ENCODE measurements at places on chromosomes 7 and 10.

- H3K4me1 ChIP-seq: peaks cover 2% of the 10 kb centered on the region
- no peaks in the 10 kb centered on the region for H3K36me3 ChIP-seq
- H3K27me3 ChIP-seq: no peaks in the 10 kb centered on the region
- peak; percentile 76 for DNase-seq
Observed at GRCh38 chr7:17769918-17770317, 170.4 kb downstream of the SNX13 start.

GRCh38 chr7:82443547-82444219, at the start of gene CACNA2D1:
CACNA2D1 (minus strand) TSS chr7:82443777.
- no peaks in the 10 kb centered on the region for H3K36me3 ChIP-seq
- peak within 1 kb of the TSS; percentile 26 for H3K4me3 ChIP-seq
- peaks cover 8% of the 10 kb centered on the region for H3K4me1 ChIP-seq
- no peak for DNase-seq
- H3K27ac ChIP-seq: no peak within 1 kb of the TSS

- no peak overlapping the region for H3K27ac ChIP-seq
- no peak overlapping the region for H3K4me3 ChIP-seq
- peaks cover 10% of the 10 kb centered on the region for H3K27me3 ChIP-seq
Observed at GRCh38 chr7:80127412-80128160, 7.0 kb upstream of the GNAI1 start.

GRCh38 chr10:33270971-33271370, 63.5 kb downstream of the NRP1 start:
- H3K4me1 ChIP-seq: no peaks in the 10 kb centered on the region
- H3K27ac ChIP-seq: no peak overlapping the region
- DNase-seq: no peak
- peaks cover 15% of the 10 kb centered on the region for H3K27me3 ChIP-seq

Data from activated naive CD4-positive, alpha-beta T cell treated with anti-CD3 and anti-CD28 coated beads, Interleukin-2, amount 10 ng/mL, durations not matched to agents 7 days and 5 days (primary cell).